ENCODE measurements at places on chromosomes 5 and 9.
A peak's percentile ranks its signal among the peaks of the same experiment; 100 is the strongest.

DNA sequence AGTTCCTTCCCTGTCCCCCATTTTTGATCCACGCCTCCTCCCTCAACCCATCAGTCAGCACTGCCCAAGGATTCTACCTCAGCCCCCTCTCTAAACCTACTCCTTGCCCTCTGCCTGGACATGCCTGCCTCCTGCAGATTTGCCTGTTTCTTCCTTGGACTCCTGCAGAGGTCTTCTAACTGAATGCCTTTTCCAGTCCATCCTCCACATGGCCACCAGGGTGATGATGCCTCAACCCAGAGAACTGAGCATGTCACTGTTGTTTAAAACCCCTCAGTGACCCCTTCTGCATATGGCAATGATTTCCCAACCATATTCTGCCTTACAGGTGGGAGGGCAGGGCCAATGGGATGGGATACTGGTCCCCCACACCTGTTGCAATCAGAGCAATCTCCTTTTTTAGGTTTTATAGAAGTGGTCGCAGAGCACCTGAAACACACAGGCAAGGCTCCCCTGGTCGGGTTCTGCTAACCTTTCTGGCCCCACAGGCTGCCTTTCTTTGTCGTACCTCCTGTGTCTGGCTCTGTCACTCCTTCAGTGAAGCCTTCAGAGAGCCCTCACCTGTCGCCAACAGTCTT is 9.3 kb downstream of the PHYKPL start:
- DNase-seq = no peak

GRCh38 chr5:144427866-144428265 is 257.2 kb downstream of the KCTD16 start:
- DNase-seq = no peak

DNA sequence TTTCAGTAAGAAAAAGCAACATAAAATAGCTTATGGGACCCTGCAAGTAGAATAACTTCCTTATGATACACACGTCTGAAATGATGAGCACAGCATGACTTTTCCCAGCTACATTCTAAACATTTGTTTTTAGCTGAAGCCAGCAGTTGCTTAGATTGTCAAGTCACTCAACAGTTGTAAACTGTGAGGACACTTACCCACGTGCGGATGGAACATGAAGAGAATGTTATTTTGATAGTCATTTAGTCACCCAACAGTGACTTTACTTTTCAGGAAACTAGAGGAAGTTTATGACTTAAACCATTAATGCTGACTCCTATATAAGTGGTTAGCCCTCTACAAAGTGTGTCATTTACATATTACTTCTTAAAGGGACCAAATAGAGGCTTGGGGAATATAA is 3.0 kb downstream of the HACD4 start:
- no peak for DNase-seq

DNA sequence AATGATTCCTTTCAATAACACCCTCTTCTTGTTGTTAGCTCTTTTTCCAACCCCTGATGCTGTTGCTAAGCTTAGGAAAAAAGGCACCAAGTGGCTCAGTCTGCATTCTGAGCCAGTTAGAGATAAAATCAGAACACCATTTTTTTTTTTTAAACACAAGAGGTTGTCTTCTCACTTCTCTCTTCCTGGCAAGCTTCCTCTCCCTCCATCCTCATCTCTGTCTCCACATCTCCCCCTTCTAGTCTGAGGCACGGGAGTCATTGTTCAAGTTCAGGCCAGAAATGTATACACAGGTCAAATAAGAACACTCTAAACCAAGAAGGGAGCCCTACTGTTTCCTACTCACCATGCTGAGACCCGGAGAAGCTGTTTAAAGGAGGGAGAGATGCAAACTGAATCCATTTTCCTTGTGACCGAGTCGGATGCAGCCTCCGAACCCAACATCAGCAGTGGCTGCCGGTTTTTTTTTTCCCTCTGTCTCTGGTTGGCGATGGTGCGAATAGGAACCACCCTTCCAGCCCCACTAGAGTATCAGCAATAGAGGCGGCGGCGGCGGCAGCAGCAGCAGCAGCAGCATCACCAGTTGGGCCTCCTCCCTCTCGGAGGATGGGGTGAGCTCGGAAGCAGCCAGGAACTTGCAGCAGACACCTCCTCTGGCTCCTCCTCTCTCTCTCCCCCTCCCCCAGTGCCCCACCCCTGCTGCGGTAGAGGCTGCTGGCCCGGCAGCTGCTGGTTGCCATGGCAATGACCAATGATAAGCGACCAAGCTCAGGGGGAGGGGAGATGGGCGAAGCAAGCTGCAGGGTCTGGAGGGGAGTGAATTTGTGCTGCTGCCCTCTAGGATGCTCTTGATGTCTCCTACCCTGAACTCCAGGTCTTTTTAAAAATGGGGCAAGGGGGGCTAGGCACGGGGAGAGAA is at the start of gene JAKMIP2:
Gene JAKMIP2 (minus strand): TSS at position 619 of the 919 bp plus-strand sequence. CDS start 110,922 bp downstream, outside the sequence.
- peak; percentile 44 for DNase-seq

DNA sequence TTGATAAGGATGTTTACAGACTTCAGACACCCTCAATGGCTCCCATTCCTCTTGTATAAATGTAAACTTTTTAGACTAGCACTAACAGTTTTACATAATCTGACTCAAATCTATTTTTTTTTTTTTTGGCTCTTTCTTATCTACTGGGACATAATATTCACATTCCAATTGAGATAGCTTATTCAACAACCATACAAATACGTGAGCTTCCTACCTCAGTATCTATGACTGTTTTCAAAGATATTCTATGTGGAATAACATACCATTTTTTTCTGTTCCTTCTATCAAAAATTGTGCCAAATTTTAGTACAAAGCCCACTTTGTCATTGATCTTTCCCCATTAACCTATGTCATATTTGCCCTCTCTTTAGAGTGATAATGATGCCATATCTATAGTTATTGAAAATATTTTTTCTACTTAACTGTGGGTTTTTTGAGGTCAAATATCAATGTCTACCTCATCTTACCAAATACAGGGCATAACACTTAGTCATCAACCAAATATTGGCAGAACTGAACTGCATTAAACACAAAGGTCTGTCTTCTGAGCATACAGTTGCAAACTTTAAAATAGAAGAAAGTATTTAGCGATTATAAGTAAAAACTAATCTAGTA is 482.6 kb downstream of the PTPRD start:
- DNase-seq = no peak

All from activated naive CD4-positive, alpha-beta T cell treated with anti-CD3 and anti-CD28 coated beads, Interleukin-2, amount 50 U/mL, for 72 hours (primary cell).